ENCODE measurements at places on chromosomes 4 and X.

- DNase-seq = no peak
These were observed 1.4 kb downstream of the ADGRL3 start for GRCh38 chr4:61201561-61201960.

DNA sequence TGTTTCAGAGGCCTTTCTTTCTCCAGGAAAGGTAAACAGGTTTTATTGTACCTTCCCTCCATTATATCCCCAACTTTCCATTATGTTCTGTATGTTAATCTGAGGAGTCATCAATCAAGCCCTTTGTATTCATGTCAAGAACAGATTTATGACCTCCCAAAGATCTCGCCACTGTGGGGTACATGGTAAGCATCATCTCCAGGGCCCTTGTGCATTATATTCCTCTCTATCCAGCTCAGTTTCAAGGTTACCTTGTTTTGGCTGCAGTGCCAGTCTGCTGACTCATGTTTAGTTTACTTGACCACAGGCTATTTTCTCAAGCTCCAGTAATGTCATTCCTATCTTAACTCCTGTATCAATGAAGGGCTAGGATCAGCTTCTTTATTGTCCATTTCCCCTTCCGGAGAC, 125.1 kb upstream of the FRMPD4 start:
- no peak for DNase-seq

DNA sequence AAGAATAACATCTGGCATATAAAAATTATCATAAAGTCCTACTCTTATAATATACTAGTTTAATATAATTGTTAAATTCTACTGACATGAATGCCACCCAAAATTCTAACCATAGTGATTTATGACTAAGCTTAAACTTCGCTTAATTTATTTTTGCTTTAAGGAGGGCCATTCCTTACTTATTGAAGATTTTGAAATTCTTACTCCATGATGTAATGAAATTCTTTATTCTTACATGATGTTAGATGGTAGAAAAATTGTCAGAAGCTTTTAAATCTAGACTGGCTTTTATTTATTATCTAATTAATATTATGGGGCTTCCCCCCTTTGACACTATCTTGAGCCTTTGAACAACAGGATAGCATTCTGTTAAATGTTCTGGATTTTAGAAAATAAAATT, 19.5 kb upstream of the SUPT20HL2 start:
- no peak for DNase-seq

DNA sequence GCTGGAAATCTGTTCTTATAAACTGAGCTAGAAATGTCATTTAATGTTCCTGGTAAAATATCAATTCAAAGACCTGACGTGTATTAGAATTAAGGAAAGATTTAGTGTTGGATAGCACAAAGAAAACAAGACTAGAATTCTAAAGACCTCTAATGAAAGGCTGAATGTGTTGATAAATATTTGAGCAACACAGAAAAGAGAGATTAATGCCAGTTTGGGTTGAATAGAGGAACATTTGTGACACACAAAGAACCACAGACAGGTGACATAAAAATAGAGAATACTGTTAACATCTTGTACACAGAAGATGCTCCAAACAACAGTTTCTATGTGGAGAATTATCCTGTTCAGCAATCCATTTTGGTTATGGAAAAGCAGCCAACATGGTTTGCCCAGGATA, 222.1 kb upstream of the GALNT7 start:
- DNase-seq = no peak

GRCh38 chrX:136692271-136692670, 44.3 kb downstream of the CD40LG start:
- no peak for DNase-seq

DNA sequence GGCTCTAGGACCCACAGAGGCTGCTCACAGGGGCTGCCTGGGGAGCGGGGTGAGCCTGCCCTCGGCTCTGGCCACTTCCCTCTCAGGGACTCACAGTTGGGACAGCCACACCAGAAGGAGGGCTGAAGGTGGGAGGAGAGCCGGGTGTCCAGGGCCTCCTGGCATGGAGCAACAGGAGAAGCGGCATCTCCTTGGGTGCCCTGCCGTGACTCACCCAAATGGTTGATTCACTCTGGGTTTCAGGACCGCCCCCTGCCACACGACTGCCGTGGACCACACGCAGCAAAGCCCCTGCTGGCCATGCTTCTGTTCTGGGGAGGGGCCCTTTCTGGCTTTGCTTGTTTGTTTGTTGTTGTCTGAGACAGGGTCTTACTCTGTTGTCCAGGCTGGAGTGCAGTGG, 86.0 kb upstream of the AFAP1 start:
- no peak for DNase-seq

DNA sequence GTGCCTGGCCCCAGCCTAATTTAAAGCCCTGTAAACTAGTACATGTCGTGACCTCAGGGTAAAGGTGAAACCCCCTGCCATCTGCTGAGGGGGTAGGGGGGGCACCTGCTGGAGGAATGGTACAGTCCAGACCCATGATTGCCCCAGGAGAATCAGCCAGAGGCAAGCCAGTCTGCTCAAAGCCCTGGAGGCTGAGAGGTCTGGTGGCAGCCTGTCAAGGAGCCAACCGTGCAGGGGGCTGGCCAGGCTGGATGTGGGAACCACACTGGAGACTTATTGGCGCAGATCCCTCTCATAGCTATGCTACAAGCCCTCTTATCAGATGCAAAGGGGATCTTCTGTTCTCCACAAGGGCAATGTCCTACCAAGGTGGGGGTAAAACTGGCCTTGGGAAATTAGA, 31.4 kb upstream of the PJA1 start:
- no peak for DNase-seq

DNA sequence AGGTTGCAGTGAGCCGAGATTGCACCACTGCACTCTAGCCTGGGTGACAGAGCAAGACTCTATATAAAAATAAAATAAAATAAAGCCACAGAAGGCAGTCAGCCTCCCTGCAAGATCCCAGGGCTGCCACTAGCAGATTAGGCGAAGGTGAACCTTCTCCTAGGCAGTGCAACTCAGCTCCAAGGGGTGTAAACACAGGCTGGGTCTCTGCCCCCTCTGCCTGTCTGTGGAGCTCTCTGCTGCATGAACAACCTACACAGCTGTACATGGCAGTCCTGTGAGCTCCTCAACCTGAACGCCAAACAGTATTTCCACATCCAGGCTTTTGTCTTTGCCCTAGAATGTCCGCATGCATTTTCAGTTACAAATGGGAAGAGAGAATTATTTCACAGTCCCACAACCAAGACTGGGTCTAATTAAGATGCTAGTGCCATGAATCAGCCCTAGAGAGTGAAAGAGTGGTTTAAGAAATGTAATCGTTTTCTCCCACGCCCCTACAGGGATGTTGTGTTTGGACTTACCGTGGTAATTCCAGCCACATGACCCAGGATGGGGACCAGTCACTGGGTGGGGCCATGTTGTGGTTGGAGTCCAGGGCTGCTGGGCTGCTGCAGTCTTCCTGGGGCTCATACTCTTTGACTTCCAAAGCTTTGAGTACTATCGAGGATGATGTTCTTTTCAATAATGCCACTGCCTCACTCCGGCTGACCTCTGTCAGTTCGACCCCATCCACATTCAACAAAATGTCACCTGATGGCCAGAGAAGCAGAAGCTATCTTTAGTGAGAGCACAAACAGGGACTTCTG, 99.0 kb downstream of the FIP1L1 start:
- no peak for DNase-seq

GRCh38 chr4:16457944-16458343, 231.7 kb upstream of the TAPT1 start:
- no peak for DNase-seq

DNA sequence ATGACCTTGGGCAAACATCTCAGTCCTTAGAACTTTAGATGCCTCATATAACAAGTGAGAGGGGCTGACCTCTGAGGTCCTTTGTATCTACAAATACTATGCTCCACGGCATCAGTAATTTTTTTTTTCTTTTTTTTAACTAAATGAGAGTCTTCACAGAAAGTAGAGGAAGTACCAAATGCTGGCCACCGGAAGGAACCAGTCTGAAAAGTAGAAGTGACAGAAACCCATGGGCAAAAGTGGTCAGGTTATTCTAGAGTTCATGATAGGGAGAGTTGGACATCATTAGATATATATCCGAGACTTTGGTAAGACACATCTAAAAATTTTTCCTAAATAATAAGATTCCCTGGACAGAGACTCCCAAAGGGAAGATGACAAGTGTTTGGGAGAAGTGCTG, 53.7 kb downstream of the COQ2 start:
- DNase-seq = no peak

DNA sequence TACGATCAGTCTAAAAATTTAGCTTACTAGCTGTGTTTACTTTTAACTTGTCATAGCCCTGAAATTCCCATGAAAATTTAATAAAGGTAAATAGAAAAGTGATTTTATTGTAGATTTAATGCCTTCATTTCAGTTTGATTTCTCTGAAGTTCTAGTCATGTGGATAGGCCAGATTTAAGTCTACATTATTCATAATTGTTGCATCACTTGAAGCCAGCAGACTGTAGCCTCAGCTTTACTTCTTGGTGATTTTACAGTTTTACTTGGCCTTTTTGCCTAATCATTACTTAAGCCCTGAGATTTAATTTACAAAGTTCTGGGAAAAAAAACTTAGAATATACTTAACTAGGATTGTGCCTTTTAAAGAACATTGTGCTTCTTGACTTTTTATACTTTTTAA, 73.5 kb upstream of the FHDC1 start:
- no peak for DNase-seq

DNA sequence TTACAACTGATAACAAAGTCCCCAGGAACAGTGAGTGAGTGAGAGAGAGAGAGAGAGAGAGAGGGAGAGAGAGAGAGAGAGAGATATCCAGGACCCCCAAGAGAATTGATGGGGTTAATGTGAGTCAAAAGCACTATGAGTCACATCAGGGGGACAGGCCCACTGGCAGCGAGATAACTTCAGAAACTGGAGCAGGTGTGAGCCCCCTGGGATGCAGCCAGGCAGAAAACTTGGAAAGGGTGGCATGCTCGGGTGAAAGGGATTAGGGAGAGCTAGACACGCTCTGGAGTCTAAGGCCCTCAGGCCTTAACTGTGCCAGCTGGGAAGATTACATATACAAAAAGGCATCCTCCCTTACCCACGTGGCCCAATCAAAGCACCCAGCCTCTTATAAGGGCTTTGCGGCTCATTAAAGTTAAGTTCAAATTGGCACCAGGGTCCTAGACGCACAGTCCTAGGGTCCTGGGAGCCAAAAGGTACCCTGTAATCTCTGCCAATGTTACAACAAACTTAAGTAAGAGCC, 841 bp downstream of the ACOT9 start:
- no peak for DNase-seq

DNA sequence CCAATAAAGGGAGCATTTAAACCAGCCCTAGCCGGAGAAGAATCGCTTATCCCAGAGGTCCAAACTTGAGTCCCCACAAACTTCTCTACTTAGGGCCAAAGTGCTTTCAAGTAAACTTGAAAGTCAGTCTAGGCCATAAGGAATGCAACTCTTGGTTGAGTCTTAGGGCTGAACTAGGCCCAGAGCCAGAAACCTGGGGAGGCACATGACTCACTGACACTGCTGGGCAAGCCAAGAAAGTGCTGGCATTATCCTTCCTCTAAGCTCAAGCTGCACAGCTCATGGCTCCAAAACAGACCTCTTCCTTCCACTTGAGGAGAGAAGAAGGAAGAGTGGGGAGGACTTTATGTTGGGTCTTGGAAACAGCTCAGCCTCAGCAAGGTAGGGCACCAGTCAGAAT, 1257.3 kb upstream of the DIAPH2 start:
- no peak for DNase-seq

DNA sequence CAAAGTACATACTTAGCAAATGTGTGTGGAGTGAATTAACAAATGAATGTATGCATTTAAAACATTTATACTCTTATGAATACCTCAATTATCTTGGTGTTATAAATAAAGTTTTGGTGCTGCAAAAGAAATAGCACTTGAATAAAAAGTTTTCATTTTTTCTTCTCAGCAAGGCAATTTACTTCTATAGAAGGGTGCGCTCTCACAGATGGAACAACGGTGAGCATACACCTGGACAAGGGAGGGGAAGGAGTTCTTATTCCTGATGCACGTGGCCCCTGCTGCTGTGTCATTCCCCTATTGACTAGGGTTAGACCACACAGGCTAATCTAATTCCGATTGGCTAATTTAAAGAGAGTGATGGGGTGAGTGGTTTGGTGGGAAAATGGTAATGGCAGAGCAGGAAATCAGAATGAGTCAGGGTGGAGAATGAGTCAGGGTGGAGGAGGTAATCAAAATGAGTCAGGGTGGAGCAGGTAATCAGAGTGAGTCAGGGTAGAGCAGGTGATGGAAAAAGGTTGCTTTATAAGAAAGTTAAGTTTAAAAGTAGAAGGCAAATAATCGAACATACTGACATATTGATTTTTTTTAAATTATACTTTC, 28.2 kb upstream of the PGK1 start:
- no peak for DNase-seq

- no peak for DNase-seq
These were observed 144.4 kb upstream of the GALNT7 start for GRCh38 chr4:173024203-173024602.
